Activated CD4-positive, alpha-beta memory T cell treated with anti-CD3 and anti-CD28 coated beads for 36 hours (primary cell): ENCODE measurements at places on chromosomes 4 and X.

GRCh38 chr4:54359919-54360650, 131.0 kb downstream of the PDGFRA start:
- H3K27me3 ChIP-seq = peaks cover 3% of the 10 kb centered on the region
- no peak overlapping the region for H3K4me3 ChIP-seq
- H3K36me3 ChIP-seq = no peaks in the 10 kb centered on the region
- H3K4me1 ChIP-seq = no peaks in the 10 kb centered on the region
- DNase-seq = no peak

GRCh38 chr4:75639124-75639695, 8.9 kb upstream of the CDKL2 start:
- H3K4me3 ChIP-seq = no peak overlapping the region
- peaks cover 8% of the 10 kb centered on the region for H3K4me1 ChIP-seq
- no peak for DNase-seq

GRCh38 chrX:140180585-140180984, 215.3 kb upstream of the CXorf66 start:
- H3K36me3 ChIP-seq = no peaks in the 10 kb centered on the region
- H3K27ac ChIP-seq = no peak overlapping the region
- H3K27me3 ChIP-seq = no peaks in the 10 kb centered on the region
- no peaks in the 10 kb centered on the region for H3K4me1 ChIP-seq

DNA sequence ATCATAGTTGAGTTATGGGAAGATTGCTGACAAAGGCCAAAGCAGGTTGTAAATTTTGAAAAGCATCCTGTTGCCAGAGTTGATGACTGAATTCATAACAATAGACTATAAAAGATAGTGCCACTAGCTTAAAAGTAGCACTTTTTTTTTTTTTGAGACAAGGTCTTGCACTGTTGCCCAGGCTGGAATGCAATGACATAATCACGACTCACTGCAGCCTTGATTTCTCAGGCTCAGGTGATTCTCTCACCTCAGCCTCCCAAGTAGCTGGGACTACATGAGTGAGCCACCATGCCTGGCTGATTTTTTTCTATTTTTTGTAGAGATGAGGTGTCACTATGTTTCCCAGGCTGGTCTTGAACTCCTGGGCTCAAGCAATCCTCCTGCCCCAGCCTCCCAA, 122.7 kb downstream of the SPOCK3 start:
- DNase-seq = no peak
- H3K27me3 ChIP-seq = no peaks in the 10 kb centered on the region
- no peak overlapping the region for H3K27ac ChIP-seq
- H3K4me3 ChIP-seq = no peak overlapping the region
- no peaks in the 10 kb centered on the region for H3K4me1 ChIP-seq

GRCh38 chr4:118417325-118417724, 64.5 kb upstream of the PRSS12 start:
- H3K36me3 ChIP-seq = no peaks in the 10 kb centered on the region
- DNase-seq = no peak
- no peaks in the 10 kb centered on the region for H3K4me1 ChIP-seq
- no peak overlapping the region for H3K4me3 ChIP-seq
- no peak overlapping the region for H3K27ac ChIP-seq

DNA sequence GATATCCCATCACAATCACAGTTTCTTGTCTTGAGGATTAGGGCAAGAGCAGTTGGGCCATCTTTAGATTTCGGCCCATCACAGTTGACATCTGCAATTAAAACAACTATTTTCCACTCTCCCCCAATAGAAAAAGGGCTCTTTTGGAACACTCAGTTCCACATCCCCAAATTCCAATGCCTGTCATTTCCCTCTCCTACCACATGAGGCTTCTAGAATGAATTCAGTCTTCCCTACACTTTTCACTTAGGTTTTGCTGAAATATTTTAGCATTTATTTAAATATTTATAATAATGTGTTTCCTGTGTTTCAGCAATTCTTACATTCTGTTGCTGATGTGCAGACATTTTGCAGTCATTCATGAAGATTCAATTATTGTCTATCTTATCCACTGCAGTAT, 118.4 kb downstream of the COX18 start:
- no peak overlapping the region for H3K27ac ChIP-seq
- no peak for DNase-seq
- H3K27me3 ChIP-seq = peaks cover 7% of the 10 kb centered on the region
- H3K36me3 ChIP-seq = no peaks in the 10 kb centered on the region
- H3K4me1 ChIP-seq = peaks cover 2% of the 10 kb centered on the region
- no peak overlapping the region for H3K4me3 ChIP-seq

GRCh38 chr4:97645071-97645821, 498.0 kb downstream of the STPG2 start:
- no peak overlapping the region for H3K27ac ChIP-seq
- no peak for DNase-seq
- no peaks in the 10 kb centered on the region for H3K4me1 ChIP-seq
- no peaks in the 10 kb centered on the region for H3K27me3 ChIP-seq
